ENCODE measurements at places on chromosomes 7 and 10. TPM values are rescaled to one million over a fixed set of nuclear protein-coding genes. Genes with fewer than 3 reads are reported as not detected.

PRKCQ gene
- total RNA-seq, result 0.97 TPM

DNA sequence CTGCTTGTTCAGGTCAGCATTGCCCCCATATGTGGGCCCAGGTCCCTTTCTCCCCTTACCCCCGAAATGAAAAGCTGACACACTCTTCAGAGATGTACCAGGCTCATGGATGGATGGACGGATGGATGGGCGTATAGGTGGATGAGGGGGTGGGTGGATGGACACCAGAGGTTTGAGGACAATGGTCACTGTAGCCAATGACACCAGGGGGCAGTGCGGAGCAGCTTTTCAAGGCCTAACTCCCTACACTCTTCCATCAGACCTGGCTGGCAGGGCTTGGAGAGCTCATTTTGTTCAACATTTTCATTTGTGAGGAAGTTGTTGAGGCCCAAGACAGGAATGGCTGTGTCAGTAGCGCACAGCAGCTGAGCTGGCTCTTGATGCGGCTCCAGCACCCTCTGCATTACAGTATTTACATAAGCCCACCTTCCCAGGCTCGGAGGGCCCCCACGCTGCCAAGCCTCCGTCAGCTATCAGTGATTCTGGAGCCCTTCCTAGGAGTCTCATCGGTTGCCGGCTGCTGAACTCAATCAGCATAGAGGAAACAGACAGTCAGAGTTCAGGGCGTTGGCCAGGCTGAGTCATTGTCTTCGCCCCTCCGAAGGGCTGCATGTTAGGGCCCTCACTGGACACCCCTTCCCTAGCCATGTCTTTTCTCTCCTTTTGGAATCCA lies 11.6 kb upstream of the FFAR4 start:
- H3K27me3 ChIP-seq, result no peaks in the 10 kb centered on the region
- H3K27ac ChIP-seq, result no peak overlapping the region
- no peaks in the 10 kb centered on the region for H3K4me1 ChIP-seq
- no peak for DNase-seq
- H3K36me3 ChIP-seq, result no peaks in the 10 kb centered on the region
- H3K4me3 ChIP-seq, result no peak overlapping the region

CCDC172 gene
- total RNA-seq, result not detected

C10orf67 gene
- total RNA-seq, result not detected

DNA sequence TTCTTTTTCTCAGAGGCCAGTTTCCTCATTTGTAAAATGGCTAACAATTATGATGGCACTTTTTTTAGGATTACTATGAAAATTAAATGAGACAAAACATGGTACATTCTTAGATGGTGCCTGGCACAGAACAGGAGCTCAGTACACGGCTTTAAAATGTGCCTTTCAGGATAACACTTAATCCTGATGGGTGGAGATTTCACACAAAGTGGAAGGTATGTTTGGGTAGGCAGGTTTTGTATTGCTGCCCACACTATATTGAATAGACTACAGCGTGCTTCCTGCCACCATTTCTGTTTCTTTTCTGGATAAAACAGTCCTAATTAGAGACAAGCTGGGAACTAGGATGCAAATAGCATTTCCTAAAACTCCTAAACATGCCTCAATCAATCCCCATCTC lies 22.0 kb upstream of the IMPDH1 start:
- H3K27me3 ChIP-seq, result no peaks in the 10 kb centered on the region
- H3K4me1 ChIP-seq, result no peaks in the 10 kb centered on the region
- H3K4me3 ChIP-seq, result no peak overlapping the region
- no peak overlapping the region for H3K27ac ChIP-seq
- no peak for DNase-seq

- H3K4me1 ChIP-seq, result no peaks in the 10 kb centered on the region
- H3K36me3 ChIP-seq, result no peaks in the 10 kb centered on the region
- H3K4me3 ChIP-seq, result no peak overlapping the region
Measured at GRCh38 chr10:91360461-91360860, 49.7 kb upstream of the HECTD2 start.

DNA sequence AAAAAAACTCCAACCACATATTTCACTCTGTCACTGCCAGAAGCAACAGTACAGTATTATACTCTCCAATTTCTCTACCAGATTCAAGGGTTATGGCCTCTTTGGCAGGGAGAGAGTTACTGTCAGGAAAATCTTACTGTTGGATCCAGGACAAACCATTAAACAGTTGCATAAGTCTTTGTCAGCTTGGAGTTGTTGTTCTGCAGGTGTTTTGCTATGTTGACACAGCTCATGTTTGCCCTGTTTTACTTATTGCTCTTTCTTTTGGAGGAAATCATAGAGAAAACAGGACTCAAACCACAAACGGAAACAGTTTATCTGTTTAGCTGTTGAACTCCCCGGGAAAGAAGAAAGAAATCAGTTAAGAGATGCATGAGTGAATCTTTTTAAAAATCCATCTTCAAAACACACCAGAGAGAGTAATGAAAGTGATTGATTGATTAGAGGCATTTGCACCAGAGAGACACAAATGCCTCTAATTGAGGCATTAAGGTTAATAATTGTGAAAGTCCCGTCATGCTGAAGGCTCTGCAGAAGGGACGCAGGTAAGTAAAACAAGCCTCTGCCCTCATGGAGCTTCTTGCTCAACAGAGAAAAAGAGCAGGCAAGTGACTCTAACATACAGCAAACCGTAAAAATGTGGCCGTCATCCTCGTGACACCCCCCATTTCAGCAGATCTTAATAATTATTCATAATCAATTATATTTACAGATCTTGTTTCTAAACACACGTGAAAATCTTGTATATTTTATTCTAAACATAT lies 38.7 kb upstream of the ARHGAP21 start:
- H3K36me3 ChIP-seq, result no peaks in the 10 kb centered on the region
- H3K4me1 ChIP-seq, result no peaks in the 10 kb centered on the region
- no peaks in the 10 kb centered on the region for H3K27me3 ChIP-seq

SVIL gene
- 1.5 TPM for total RNA-seq

GRCh38 chr7:27933671-27934565 lies 194.0 kb downstream of the TAX1BP1 start:
- H3K36me3 ChIP-seq, result no peaks in the 10 kb centered on the region
- H3K27ac ChIP-seq, result no peak overlapping the region
- no peaks in the 10 kb centered on the region for H3K4me1 ChIP-seq
- no peak overlapping the region for H3K4me3 ChIP-seq
- H3K27me3 ChIP-seq, result no peaks in the 10 kb centered on the region

DNA sequence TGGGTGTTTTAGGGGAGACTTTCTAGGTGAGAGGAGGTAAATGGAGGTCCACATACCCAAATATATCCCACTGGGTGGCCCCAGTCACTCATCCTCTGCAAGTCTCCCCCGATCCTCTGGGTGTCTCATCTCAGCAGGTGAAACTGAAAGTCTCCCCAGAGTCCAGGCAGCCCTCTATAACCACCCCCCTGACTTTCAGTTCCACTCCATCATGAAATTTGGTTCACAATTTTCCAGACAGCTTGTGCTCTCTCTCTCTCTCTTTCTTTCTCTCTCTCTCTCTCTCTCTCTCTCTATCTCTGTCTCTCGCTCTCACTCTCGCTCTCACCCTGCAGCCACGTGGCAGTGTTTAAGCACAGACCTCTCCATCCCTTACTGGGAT lies 56.7 kb upstream of the ELN start:
- H3K4me1 ChIP-seq, result peaks cover 8% of the 10 kb centered on the region
- DNase-seq, result peak; percentile 4
- no peaks in the 10 kb centered on the region for H3K36me3 ChIP-seq
- no peak overlapping the region for H3K4me3 ChIP-seq
- H3K27ac ChIP-seq, result no peak overlapping the region

- no peaks in the 10 kb centered on the region for H3K4me1 ChIP-seq
- DNase-seq, result no peak
- no peaks in the 10 kb centered on the region for H3K27me3 ChIP-seq
- H3K27ac ChIP-seq, result no peak overlapping the region
Measured at GRCh38 chr7:80661729-80662128, 23.3 kb downstream of the CD36 start.

SLIT1 gene
- total RNA-seq, result 0.15 TPM

- no peaks in the 10 kb centered on the region for H3K27me3 ChIP-seq
- no peak overlapping the region for H3K27ac ChIP-seq
- H3K4me3 ChIP-seq, result no peak overlapping the region
- no peaks in the 10 kb centered on the region for H3K36me3 ChIP-seq
- no peak for DNase-seq
- H3K4me1 ChIP-seq, result no peaks in the 10 kb centered on the region
Measured at GRCh38 chr10:131425752-131426533, 114.4 kb upstream of the TCERG1L start.

LDB3 gene
- total RNA-seq, result not detected

GPR26 gene
- 0.03 TPM for total RNA-seq

DNA sequence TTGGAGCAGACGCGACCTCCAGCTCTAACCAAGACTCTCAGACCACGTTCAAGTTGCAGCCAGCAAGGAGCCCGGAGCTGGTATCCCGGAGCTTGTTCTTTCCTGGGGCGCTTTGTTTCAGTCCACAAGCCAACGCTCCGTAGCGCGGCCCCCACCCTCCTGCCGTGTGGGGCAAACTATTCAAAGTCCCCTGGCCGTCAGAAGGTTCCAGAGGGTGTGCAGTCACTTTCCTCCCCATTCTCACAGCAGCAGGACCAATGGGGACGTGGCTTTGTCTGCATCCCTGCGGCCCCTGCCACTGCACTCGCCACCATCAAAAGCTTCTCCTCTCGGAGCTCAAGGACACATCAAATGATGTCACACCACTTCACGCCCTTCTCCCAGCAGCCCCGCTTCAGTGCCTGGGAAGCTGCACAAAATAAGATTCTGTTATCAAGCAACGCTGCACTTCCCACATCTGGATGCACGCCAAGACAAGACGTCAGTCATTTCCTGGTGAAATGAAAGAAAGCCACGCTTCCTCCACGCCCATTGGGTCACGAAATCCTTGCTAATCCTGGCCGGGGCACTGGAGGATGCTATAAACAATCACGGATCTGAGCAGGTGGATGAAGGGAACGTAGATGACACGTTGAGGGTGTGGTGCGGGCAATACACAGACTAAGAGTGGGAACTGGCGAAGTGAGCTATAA lies 348.2 kb downstream of the PTPRN2 start:
- no peaks in the 10 kb centered on the region for H3K36me3 ChIP-seq
- DNase-seq, result no peak
- H3K27me3 ChIP-seq, result no peaks in the 10 kb centered on the region
- no peak overlapping the region for H3K27ac ChIP-seq
- H3K4me3 ChIP-seq, result no peak overlapping the region

- H3K36me3 ChIP-seq, result no peaks in the 10 kb centered on the region
- H3K27ac ChIP-seq, result no peak overlapping the region
- no peaks in the 10 kb centered on the region for H3K4me1 ChIP-seq
- no peaks in the 10 kb centered on the region for H3K27me3 ChIP-seq
- H3K4me3 ChIP-seq, result no peak overlapping the region
Measured at GRCh38 chr10:116931806-116932205, 73.2 kb downstream of the SHTN1 start.

IQUB gene
- not detected for total RNA-seq

- no peak overlapping the region for H3K4me3 ChIP-seq
- no peaks in the 10 kb centered on the region for H3K27me3 ChIP-seq
- no peaks in the 10 kb centered on the region for H3K4me1 ChIP-seq
Measured at GRCh38 chr10:51297438-51297837, 223.2 kb downstream of the PRKG1 start.

- H3K4me1 ChIP-seq, result no peaks in the 10 kb centered on the region
- H3K27me3 ChIP-seq, result no peaks in the 10 kb centered on the region
Measured at GRCh38 chr10:24118246-24118645, 90.7 kb upstream of the KIAA1217 start.

GARIN1A gene
- 0.21 TPM for total RNA-seq

DNA sequence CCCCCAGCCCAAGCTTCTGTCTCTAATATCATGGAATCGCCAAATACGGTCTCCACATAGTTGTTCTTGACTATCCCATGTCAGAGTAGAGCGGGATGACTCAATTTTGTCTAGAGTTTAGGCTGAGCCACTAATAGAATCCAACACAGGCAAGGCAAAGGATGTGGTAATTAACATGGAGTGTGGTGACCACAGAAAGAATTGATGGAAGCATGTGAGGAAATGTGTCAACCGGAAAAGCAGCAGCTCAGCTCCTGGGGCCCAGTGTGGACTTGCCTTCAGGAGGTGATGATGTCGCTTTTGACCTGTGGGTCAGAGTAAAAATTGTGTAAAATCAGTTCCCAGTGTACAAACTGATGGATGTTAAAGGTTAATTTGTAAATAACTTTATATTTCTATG lies 139.3 kb upstream of the KLF6 start:
- no peak overlapping the region for H3K4me3 ChIP-seq
- H3K4me1 ChIP-seq, result no peaks in the 10 kb centered on the region
- H3K36me3 ChIP-seq, result no peaks in the 10 kb centered on the region
- H3K27me3 ChIP-seq, result no peaks in the 10 kb centered on the region

TEX36 gene
- not detected for total RNA-seq

SPDYE9 gene
- total RNA-seq, result not detected

DNA sequence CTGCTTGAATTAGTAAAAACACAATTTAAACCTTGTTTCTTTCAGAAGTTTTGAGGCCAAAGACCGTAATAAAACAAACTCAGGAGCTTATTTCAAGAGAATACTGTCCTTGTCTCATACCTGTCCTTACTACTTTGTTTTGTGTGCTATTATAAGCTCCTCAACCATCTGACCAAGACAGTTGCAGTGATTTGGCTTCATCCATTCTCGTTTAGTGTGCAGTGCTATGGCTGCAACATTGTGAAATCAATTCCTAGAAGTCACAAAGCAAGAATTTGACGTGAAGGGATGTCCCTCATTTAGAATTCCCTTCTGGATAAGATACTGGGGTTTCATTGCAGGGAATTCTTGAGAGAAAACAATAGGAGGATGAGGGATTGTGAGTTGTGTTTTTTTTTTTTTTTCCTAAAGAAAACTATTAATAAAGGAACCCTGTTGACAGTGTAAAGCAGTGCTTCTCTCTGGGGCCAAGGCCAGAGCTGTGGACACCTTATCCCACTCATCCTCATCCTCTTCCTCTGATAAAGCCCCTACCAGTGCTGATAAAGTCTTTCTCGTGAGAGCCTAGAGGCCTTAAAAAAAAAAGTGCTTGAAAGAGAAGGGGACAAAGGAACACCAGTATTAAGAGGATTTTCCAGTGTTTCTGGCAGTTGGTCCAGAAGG lies at the start of gene OIT3:
TSS of gene OIT3 (plus strand) at position 604 of the 663 bp plus-strand sequence. CDS start 60 bp downstream, outside the sequence.
- H3K4me1 ChIP-seq, result no peaks in the 10 kb centered on the region
- H3K27ac ChIP-seq, result no peak within 1 kb of the TSS
- no peaks in the 10 kb centered on the region for H3K27me3 ChIP-seq
- DNase-seq, result no peak
- H3K36me3 ChIP-seq, result no peaks in the 10 kb centered on the region
- no peak within 1 kb of the TSS for H3K4me3 ChIP-seq

- DNase-seq, result no peak
- no peaks in the 10 kb centered on the region for H3K27me3 ChIP-seq
- no peak within 1 kb of the TSS for H3K27ac ChIP-seq
- peaks cover 7% of the 10 kb centered on the region for H3K4me1 ChIP-seq
- no peak within 1 kb of the TSS for H3K4me3 ChIP-seq
Measured at GRCh38 chr7:36723951-36724664, at the start of gene AOAH. TSS of gene AOAH (minus strand) at chr7:36724494. CDS start at chr7:36724148, 346 bp downstream.

DNA sequence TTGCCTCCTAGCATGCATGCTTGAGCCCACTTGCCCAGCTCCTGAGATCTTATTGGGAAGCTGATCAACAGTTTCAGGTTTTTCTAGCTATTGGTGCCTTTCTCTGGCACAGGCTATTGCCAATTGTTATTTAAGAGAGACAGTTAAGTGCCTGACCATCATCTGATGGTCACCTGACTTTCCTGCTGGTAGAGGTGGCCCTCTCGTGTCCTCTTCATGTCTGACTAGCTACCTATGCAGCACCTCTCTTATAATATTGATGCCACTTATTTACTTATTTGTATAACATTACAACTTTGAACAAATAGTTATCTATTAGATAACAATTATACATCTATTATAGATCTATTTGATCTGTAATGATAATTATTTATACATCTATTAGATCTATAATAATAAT lies 205.9 kb upstream of the SEMA3D start:
- no peak for DNase-seq
- no peaks in the 10 kb centered on the region for H3K4me1 ChIP-seq
- no peaks in the 10 kb centered on the region for H3K36me3 ChIP-seq
- H3K27ac ChIP-seq, result no peak overlapping the region
- no peak overlapping the region for H3K4me3 ChIP-seq
- H3K27me3 ChIP-seq, result no peaks in the 10 kb centered on the region
